ENCODE measurements at places on chromosomes 4 and X. TPM values are rescaled to one million over a fixed set of nuclear protein-coding genes. Genes with fewer than 3 reads are reported as not detected.

IL1RAPL1 gene
- total RNA-seq = 0.93 TPM

UGT2B15 gene
- 0.31 TPM for total RNA-seq

PPEF2 gene
- total RNA-seq = not detected

ARHGAP36 gene
- not detected for total RNA-seq

PHEX gene
- 0.24 TPM for total RNA-seq

TGIF2LX gene
- total RNA-seq = not detected

SPIN2B gene
- total RNA-seq = 7.9 TPM

GAGE12G gene
- not detected for total RNA-seq

LEF1 gene
- 4.3 TPM for total RNA-seq

CXCL8 gene
- 6.0 TPM for total RNA-seq

GRIPAP1 gene
- total RNA-seq = 44.5 TPM

EGFL6 gene
- total RNA-seq = 1.2 TPM

MAP3K15 gene
- 0.37 TPM for total RNA-seq

ADAMTS3 gene
- 12.5 TPM for total RNA-seq

SPANXB1 gene
- not detected for total RNA-seq

NAA11 gene
- total RNA-seq = not detected

GUCY1A1 gene
- 8.4 TPM for total RNA-seq

ZNF157 gene
- not detected for total RNA-seq

NOCT gene
- total RNA-seq = 26.4 TPM

GLOD5 gene
- not detected for total RNA-seq

AMBN gene
- total RNA-seq = not detected

SORCS2 gene
- 0.63 TPM for total RNA-seq

ADH1B gene
- total RNA-seq = 2,187 TPM

Measured in omental fat pad (tissue), 4 donors.